Brain (organoid and tissue), 16 donors: ENCODE measurements at places on chromosomes 6 and 20.

- peak; percentile 20 for DNase-seq
Measured at GRCh38 chr20:52996658-52997057, 24.5 kb downstream of the TSHZ2 start.

- no peak for DNase-seq
Measured at GRCh38 chr6:88599571-88599970, 363.8 kb downstream of the RNGTT start.

DNA sequence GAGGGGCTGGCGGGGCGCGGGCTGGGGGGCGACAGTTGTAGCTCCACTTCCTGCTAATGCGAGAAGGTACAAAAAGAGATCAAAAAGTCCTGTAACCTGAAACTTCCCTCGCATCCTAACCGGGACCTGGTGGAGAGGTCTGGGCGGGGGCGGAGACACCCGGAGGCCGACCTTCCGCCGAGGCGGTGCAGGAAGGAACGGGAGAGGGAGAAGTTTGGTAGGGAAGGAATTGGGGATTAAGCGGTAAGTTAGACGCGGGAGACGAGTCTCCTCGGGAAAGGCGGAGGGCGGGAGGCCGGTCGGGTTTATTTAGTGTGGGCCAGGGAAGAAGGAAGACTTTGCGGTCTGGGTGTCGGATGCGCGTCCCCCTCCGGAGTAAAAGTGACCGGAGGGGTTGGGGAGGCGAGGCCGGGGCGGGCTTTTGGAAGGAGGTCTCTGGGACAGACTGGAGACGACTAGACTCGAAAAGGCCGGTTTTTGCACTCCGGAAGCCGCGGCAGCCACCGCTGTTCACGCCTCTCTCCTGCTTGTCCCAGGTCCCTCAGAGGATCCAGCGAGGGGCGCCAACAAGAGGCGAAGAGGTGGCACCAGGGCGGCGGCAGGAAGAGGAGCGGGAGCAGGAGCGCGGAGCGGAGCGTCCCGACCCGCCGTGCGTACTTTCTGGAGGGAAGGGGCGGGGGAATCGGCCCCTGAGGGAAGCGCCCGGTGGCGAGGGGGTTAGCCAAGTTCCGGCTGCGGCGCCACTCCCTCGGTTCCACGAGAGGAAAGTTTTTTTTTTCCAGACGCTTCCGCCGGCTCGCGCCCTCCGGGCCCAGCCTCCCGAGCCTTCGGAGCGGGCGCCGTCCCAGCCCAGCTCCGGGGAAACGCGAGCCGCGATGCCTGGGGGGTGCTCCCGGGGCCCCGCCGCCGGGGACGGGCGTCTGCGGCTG is 734 bp downstream of the TPBG start:
- peak; percentile 46 for DNase-seq

DNA sequence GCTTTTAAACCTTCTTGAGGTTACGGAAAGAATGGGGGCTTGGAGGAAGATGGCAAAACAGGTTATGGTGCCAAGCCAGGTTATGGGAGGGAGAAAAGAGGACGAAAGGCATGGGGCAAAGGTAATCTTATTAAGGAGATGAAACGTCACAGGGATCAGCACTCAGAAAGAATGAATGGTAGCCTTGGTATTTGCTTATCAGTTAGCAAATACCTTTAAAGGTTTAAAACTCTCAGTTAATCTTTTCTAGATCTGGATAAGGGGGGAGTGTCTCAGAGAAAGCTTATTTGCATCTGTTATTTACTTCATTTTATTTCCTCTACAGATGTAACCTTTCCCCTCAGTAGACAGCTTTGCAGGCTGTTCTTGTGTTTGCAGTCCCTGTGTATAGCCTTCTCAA is 55.5 kb upstream of the EEF1E1 start:
- DNase-seq = no peak

DNA sequence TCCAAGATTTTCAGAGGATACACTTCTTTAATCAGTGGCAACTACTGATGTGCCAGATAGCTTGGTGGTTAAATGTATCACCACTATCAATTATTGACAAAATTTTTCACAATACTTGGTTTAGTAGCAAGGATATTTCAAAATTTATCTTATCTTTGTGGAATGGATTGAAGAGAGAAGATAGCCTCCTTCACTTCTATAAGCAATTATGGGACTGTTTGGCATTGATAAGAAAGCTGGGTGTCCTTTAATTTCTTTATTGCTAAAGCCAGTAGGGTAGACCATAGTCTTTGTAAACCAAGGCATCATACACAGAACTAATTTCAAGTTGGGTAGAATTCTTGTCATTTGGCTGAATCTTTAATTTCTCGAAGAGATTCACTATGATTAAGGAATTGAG is 4.9 kb upstream of the RNF182 start:
- no peak for DNase-seq

GRCh38 chr6:5300206-5300764 is 39.0 kb downstream of the FARS2 start:
- no peak for DNase-seq

GRCh38 chr6:116392132-116393013 is 21.6 kb downstream of the DSE start:
- no peak for DNase-seq
